CD4-positive, alpha-beta T cell treated with Interleukin-1 beta for 1 hour (primary cell): ENCODE measurements at places on chromosomes 5 and 9.
A peak's percentile ranks its signal among the peaks of the same experiment; 100 is the strongest.

GRCh38 chr9:131289301-131290035 lies at the start of gene PLPP7:
Gene PLPP7 (plus strand): TSS chr9:131289723. CDS start chr9:131289998, 275 bp downstream.
- DNase-seq: no peak

DNA sequence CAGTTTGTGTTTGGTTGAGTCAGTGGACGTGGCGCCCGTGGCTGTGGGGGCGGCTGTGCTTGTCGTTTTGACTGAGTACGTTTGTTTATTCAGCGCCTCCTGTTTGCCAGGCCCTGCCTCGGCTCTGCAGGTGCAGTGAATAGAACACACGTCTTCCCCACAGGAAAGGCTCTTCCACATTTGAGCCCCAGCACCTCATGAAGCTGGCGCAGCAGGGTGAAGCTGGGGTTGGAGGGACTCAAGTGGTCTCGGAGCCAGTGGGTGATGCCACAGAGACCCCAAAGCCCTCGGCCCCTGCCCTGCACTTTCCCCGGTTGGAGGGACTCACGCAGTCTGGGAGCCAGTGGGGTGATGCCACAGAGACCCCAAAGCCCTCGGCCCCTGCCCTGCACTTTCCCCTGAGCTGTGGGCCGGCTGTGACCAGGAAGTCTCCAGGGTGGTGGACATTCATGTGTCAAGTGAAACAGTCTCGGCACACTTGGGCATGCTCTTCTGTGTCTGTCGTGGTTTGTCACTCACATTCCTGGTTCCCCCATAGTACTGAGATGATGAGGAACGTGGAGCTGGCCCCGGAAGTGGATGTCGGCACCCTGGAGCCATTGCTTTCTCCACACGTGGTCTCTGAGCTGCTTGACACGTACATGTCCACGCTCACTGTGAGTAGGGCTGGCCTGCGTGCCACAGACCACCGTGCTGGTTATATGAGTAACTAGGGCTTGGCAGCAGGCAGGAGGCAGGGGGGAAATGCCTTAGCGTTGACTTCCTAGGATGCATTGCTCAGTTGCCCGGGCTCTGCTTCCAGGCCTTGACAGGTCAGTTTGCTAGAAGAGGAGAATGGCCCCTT lies 13.6 kb downstream of the EXOC3 start:
- DNase-seq: no peak

GRCh38 chr5:143016777-143017516 lies 246.8 kb downstream of the ARHGAP26 start:
- peak; percentile 58 for DNase-seq

- DNase-seq: peak; percentile 37
Observed at GRCh38 chr9:71683598-71684235, 84.6 kb downstream of the CEMIP2 start.

DNA sequence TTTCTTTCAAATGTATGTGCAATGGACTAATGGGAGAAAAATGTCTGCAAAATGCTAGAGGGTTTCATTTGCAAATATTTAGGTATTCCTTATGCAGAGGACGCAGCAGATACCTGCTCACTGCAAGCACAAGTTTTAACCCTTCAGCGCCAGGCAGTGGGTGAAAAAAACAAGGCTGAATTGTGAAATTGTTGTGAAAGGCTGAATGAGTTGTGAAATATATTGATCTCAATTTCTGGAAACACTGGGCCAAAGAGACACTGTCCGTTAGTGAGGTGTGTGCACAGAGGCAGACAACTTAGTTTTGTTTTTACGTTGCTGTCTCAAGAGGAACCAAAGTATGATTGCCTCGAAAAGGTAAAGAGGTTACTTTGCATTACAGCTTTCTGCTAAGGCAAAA lies 18.8 kb downstream of the FUBP3 start:
- DNase-seq: no peak

DNA sequence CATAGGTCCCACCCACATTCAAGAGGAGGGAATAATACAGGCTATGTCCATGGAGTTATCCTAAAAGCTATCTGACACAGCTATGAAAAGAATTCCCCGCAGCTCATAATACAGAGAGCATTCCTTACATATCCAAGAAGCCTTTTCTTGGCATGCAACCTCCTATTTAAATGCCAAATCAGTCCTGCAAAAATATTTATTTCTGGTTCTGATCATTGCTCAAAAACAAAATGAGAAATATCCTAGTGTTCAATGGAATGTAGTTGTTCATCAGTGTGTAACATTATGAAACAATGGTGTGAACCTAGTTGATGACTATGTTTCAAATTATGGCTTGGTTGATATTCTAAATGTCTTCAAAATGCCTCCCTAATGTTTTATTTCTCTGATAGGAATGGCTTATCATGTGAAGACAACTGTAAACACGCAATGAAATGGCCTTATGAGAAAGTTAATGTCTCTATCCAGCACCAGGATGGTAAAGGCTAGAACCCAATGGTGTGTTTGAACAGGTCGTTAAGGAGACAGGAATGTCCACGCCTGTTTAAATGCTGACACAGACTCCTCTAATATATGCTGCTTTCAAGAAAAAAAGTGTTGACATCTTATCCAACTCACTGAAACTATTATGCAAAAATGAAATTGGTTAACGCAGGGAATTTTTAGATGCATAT lies 126.7 kb upstream of the CDH6 start:
- no peak for DNase-seq
